ENCODE measurements at places on chromosomes 2 and 18. TPM values are rescaled to one million over a fixed set of nuclear protein-coding genes. Genes with fewer than 3 reads are reported as not detected.

DNA sequence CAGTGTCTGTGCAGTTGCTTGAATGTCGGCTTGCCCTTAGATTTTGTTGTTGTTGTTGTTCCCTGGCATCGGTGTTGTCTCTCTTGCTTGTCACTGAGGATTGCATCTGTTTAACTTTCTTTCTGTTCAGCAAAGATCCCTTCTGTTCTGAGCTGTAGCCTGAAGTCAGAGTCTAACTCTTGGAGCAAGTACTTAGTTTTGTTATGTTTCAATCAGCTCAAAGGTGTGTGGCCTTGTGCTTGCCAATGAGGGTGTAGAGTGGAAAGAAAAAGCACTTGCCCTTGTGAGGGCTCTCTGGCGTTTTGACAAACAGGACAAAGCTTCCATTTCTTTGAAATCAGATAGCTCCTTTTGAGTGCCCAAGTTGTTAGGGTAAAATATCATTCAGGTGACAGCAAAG is 757.1 kb upstream of the CDH7 start:
- H3K36me3 ChIP-seq: no peaks in the 10 kb centered on the region
- no peak overlapping the region for H3K27ac ChIP-seq
- no peaks in the 10 kb centered on the region for H3K27me3 ChIP-seq
- H3K4me3 ChIP-seq: no peak overlapping the region

DNA sequence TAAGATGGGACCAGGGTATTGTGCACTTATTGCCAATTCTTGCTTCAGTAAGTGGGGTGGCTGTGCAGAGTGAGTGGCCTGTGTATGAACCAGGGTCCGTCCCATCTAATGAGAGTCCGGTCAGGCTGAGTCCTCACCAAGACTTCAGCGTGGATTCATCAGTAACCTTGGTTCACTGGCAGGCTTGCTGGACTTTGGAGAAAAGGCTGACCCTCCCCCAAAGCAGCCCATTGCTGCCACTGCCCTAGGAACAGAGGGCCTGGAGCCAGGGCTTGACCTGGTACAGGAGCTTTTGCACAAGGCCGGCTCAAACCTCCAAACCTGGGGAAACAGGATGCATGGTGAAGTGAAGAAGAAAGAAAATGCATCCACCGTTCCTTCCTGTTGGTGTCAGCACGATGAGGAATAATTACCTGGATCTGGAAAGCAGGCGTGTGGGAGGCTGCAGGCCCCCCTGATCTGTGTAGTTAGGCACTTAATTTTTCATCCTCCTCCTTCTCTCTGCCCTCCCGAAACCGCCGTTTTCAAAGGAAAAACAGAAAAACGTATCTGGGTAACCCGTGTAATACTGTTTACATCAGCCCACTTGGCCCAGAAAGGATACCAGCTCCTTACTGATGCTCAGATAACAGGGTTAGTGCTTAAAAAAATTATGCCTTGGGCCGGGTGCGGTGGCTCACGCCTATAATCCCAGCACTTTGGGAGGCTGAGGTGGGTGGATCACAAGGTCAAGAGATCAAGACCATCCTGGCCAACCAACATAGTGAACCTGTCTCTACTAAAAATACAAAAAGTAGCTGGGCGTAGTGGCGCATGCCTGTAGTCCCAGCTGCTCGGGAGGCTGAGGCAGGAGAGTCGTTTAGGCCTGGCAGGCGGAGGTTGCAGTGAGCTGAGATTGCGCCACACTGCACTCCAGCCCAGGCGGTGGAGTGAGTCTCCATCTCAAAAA is 147.7 kb downstream of the TGIF1 start:
- peak overlapping the region; percentile 98 for H3K27ac ChIP-seq
- no peak overlapping the region for H3K4me3 ChIP-seq
- DNase-seq: no peak
- peaks cover 46% of the 10 kb centered on the region for H3K4me1 ChIP-seq

The SLC4A5 gene
- total RNA-seq: 2.3 TPM

DNA sequence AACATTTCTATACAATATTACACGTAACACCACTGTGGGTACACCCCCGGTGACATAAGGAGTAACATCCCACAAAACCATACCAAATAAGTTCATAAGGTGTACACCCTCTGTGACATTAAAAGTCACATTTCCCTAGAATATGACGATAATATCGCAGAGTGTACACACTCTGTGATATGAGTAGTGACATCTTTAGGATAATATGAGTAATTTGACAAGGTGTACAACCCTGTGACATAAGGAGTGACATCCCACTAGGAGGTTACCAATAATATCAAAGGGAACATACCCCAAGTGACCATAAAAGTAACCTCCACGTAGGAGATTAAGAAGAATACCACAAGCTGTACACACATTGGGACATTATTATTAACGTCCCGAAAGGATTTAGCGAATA is 24.0 kb upstream of the TEX261 start:
- no peaks in the 10 kb centered on the region for H3K27me3 ChIP-seq
- no peak overlapping the region for H3K27ac ChIP-seq
- peaks cover 7% of the 10 kb centered on the region for H3K4me1 ChIP-seq
- H3K36me3 ChIP-seq: no peaks in the 10 kb centered on the region
- no peak overlapping the region for H3K4me3 ChIP-seq

DNA sequence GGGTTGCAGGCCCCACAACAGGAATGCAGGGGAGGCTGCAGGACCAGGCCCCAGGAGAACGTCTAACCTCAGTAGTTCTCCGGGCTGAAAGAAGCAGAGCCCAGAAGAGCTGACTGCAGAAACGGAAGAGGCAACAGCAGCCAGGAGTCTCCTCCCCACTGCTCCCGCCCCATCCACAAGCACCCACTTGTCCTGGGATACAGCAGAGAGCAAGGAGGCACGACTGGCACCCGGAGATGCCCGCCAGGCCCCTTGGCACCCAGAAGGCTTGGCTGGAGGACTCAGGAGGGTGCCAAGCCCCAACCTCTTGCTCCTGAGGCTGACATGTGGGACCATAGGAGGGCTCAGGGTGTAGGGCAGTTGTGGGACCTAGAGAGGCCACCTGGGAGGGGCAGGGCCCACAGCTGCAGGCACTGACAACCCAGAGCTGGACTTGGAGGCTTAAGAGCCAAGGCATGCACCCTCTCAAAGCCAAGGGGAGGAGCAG is 29.0 kb upstream of the TNS1 start:
- no peak overlapping the region for H3K27ac ChIP-seq
- H3K4me3 ChIP-seq: no peak overlapping the region
- H3K27me3 ChIP-seq: no peaks in the 10 kb centered on the region
- H3K36me3 ChIP-seq: no peaks in the 10 kb centered on the region

- peak; percentile 62 for DNase-seq
- H3K4me3 ChIP-seq: no peak overlapping the region
- H3K27me3 ChIP-seq: no peaks in the 10 kb centered on the region
- no peaks in the 10 kb centered on the region for H3K36me3 ChIP-seq
- peak overlapping the region; percentile 91 for H3K27ac ChIP-seq
Measured at GRCh38 chr2:126657636-126658318, 1.8 kb downstream of the GYPC start.
